ENCODE measurements at places on chromosomes 6 and 20.

DNA sequence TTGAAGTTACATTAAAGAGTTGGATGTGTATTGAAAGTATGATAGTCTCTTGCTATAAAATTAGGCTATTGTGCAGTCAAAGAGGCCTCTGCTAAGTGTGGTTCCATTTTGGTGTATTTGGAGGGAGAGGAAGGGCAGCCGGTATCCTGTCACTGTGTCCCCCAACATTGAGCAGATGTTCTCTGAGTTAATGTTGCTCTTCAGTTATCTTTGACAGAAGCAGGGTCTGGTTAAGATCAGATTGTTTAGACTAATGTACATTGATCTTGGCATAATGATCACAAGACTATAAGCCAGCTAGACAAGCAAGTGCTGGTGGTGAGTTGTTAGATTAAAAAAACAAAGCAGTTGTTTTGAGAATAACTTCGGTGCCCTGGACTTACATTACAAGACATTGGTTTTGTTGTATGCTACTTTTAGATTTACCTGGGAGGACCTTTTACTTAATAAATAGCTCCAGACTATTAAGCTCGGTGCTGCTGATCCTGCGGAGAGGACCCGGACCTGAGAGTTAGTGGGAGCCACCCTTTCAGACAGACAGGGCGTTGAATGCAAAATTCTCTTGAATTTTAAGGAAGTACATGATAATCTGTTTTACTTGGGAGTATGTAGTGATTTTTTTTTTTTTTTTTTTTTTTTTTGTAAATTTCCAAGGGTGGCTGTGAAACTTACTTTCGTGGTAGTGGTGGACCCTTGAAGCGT is 97.8 kb downstream of the JARID2 start:
- no peak for DNase-seq

GRCh38 chr6:75128878-75129570 is 76.8 kb downstream of the COL12A1 start:
- DNase-seq: no peak

DNA sequence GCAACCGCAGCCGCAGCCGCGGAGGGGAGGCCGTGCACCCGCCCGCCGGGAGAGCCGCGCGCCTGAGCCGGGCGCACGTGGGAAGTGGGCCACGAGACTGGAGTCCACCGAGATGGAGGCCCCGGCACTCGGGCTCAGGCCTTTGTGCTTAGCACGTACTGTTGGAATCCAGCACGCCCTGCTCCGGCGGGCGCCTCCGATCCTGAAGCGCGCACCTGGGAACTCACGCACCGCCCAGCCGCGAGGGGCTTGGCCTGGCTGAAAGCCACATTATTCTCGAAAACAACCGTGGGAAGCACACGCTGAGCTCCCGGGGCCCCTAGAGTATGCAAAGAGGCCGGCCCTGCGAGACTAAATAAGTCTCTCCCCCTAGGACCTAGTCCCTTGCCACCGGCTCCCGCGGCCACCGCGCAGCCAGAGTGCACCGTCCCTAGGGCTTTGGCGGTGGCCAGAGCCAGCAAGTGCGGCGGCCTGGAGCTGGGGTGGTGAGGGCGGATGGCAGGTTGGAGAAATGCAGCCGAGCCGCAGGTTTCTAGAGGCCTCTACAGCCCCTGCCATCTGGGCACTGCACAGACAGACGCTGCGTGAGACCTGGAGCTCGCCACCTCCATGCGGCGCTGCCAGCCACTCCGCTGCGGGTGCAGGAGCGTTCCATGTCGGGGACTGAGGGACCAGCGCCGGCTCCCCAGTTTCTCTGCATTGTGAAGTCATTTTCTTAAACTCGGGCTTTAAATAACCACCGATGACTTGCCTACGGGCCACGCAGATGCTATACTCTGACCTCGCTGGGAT is 42.0 kb upstream of the LY86 start:
- no peak for DNase-seq

DNA sequence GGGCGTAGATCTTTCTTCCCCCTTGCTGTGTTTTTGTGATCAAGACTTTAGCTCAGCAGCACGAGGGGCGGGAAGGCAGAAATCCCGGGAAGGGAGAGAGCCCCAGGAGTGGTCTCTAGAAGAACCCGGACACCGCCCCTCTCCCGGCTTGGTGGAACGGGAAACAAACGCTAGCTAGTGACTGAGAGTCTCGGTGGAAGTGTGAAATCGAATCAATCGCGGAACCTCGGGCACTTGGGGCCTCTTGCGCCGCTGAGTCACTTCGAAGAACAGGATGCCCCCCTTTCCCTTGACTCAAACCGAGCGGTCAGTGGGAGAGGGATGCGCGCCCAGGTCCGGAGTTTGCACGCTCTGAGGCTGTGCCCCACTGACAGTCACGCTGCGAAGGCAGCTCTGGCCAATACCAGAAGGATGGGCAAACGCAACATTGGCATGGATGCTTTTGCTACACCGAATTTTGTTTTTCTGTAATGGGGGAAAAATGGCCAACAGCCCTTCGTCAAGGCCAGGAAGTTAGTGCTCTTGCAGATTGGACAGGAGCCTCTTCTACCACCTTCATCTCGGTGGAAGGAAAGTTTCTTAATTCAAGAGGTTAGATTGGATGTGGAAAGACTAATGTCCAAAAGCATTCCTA is 1.6 kb upstream of the OLIG3 start:
- no peak for DNase-seq

- DNase-seq: no peak
Observed at GRCh38 chr6:121765060-121765459, 329.6 kb downstream of the GJA1 start.

DNA sequence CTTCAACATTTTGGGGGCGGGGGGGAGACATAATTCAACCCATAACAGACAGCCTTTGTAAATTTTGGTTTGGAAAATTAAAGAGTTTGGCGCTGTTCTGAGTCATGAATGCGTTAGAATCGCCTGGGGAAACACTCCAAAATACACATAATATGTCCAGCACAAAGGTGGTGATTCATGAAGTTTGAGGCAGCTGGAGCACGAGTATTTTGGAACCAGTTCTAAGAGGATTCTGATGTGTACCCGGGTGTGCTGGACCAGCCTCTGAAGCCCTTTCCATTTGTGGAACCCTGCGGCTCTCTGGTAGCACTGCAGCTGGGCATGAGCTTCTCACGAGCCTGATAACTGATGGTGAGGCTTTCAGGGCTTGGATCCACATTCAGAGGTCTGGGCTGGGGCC is 4.7 kb downstream of the GMPR start:
- no peak for DNase-seq

DNA sequence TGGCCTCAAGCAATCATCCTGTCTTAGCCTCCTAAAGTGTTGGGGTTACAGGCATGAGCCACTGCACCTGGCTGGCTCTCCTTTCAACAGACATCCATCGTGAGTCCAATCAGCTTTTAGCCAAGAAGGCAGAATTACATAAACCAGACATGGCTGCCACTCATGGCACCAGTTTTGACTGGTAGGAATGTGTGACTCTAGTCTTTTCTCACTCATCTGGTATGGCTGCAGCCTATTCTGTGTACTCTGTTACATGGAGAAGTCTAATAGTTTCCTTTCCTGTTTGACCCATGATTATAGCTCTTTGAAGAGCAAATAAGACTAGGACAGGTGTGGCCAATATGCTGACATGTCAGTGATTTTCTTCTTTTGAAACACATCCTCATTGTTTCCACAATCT is 27.0 kb upstream of the RNF144B start:
- DNase-seq: no peak

GRCh38 chr6:130128326-130128725 is 94.4 kb downstream of the SAMD3 start:
- DNase-seq: no peak

- DNase-seq: no peak
Observed at GRCh38 chr6:62265906-62266525, 20.0 kb downstream of the KHDRBS2 start.

DNA sequence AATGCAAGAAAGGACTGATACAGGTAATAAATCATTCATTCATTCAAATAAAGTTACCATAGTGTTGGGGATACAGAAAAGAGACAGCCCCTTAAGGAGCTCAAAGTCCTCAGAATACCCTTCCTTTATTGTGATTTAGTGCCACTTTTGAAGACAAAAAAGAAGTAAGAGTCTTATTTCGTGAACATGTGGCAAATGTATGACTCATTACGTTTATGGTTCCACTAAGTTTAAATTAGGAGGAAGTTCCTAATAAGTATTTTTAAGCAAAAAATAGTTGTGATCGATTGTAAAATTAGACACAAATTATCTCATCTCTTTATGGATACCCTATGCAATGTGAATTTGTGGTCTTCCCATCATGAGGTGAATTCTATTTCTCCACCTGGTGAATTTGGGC is 38.5 kb upstream of the GCLC start:
- DNase-seq: no peak

- DNase-seq: no peak
Observed at GRCh38 chr20:2603816-2604505, 48.5 kb upstream of the NOP56 start.

- no peak for DNase-seq
Observed at GRCh38 chr6:143998686-143999085, 9.4 kb downstream of the PLAGL1 start.

DNA sequence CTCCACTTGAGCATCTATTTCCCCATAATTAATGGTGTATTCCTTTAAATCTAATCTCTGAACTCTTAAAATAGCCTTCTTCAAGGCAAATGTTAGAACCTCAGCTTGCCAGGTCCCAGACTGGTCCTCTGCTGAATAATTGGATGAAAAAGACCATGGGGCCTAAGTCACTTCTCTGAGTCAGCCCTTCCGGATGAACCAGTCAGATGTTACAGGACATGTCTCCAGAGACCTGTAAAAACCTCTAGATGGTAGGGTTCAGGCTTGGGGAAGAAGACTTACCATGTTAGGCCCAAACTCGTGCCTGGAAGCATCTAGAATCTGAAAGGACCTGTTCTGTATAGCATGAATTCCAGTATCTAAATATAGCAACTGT is 97.3 kb downstream of the CDKAL1 start:
- DNase-seq: no peak

- DNase-seq: no peak
Observed at GRCh38 chr6:133248241-133249001, 7.3 kb downstream of the EYA4 start.

DNA sequence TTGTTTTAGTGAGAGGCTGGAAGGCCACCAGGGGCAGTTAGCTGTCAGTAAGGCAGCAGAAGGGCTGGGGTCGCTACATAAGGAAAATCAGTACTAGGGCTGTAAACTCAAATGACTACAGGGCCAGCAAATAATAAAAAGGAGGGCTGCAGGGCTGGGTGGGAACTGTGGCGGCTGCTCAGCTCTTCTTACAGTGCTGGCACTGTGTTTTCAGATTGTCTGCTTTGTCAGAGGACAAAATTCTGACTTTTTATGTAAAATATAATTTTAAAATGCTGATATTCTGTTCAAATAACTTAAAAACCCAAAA is 23.2 kb downstream of the HLA-A start:
- no peak for DNase-seq

- DNase-seq: peak; percentile 51
Observed at GRCh38 chr6:79671600-79672266, 40.6 kb downstream of the SH3BGRL2 start.

GRCh38 chr20:330233-331149 is 5.1 kb downstream of the SOX12 start:
- DNase-seq: peak; percentile 75

GRCh38 chr6:135701426-135701825 is 150.1 kb upstream of the PDE7B start:
- DNase-seq: no peak

- no peak for DNase-seq
Observed at GRCh38 chr6:15569035-15569995, 93.5 kb downstream of the DTNBP1 start.

- DNase-seq: peak; percentile 54
Observed at GRCh38 chr20:5843054-5843592, 92.9 kb downstream of the SHLD1 start.

GRCh38 chr6:166660157-166660688 is 33.2 kb upstream of the RPS6KA2 start:
- no peak for DNase-seq

Measured in CD4-positive, alpha-beta T cell treated with Interleukin-2 at 100 ng/mL for 4 hours (primary cell).